ENCODE measurements at places on chromosomes 3 and 15.

GRCh38 chr15:97525809-97526208 lies 434.7 kb upstream of the ARRDC4 start:
- no peaks in the 10 kb centered on the region for H3K27me3 ChIP-seq
- H3K4me3 ChIP-seq: no peak overlapping the region
- H3K4me1 ChIP-seq: no peaks in the 10 kb centered on the region
- DNase-seq: no peak
- H3K36me3 ChIP-seq: no peaks in the 10 kb centered on the region
- no peak overlapping the region for H3K27ac ChIP-seq

DNA sequence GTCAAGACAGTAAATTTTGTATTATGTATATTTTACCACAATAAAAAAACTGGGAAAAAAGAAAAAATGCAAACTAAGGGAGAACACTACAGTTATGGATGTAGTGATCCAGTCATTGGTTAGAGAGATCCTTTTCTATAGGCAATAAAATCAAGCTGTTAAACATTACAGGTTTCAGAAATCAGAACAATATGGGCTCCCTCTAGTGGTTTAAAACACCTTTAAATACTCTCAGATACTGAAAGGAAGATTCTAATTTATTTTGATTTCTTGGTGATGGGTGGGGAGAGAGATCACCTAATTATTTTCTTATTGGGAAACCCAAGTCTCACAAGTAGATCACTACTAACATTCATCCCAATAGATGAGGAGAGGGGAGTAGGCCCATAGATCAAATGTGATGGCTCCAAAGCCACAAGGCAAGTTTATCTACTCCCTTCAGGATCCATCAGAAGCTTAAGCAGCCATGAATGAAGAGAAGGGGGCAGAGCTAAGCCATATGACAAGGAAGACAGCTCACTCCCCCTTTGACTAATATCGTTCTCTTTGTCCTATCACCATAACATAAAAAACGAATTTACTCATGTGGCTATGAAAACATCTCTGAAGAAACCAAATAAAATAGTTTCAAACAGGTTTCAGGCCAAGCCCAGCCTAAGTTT lies 118.6 kb downstream of the ANO10 start:
- DNase-seq: peak; percentile 25
- H3K36me3 ChIP-seq: no peaks in the 10 kb centered on the region
- no peaks in the 10 kb centered on the region for H3K4me1 ChIP-seq
- no peak overlapping the region for H3K4me3 ChIP-seq
- no peak overlapping the region for H3K27ac ChIP-seq

- H3K27me3 ChIP-seq: no peaks in the 10 kb centered on the region
- no peaks in the 10 kb centered on the region for H3K4me1 ChIP-seq
- no peak for DNase-seq
- no peak overlapping the region for H3K27ac ChIP-seq
- no peaks in the 10 kb centered on the region for H3K36me3 ChIP-seq
Observed at GRCh38 chr15:61092361-61093157, 136.5 kb downstream of the RORA start.

GRCh38 chr3:177441813-177442646 lies 244.7 kb upstream of the TBL1XR1 start:
- H3K4me1 ChIP-seq: peaks cover 5% of the 10 kb centered on the region
- no peaks in the 10 kb centered on the region for H3K27me3 ChIP-seq
- H3K4me3 ChIP-seq: no peak overlapping the region
- DNase-seq: no peak
- H3K36me3 ChIP-seq: no peaks in the 10 kb centered on the region

DNA sequence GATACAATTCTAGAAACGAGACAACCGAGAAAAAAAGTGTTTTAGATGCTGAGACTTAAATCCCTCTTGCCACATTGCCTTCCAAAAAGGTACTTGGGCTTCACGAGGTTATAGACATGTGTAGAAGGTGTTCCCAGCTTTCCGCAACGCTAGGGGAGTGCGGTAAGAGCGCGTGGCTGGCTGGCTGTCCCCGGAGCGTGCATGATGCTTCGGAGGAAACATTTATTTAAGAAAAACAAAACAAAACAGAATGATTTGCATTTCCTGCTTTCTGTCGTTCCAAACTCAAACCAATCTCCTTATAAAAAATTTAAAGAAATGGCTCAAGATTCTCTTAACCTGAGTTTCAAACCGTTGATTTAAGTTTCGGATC lies 841 bp downstream of the SLC6A20 start:
- H3K4me1 ChIP-seq: no peaks in the 10 kb centered on the region
- no peak overlapping the region for H3K27ac ChIP-seq
- no peak overlapping the region for H3K4me3 ChIP-seq
- no peaks in the 10 kb centered on the region for H3K36me3 ChIP-seq

Data from SJCRH30 (cell line).